ENCODE measurements at places on chromosomes 5 and 9.
A peak's percentile ranks its signal among the peaks of the same experiment; 100 is the strongest.

DNA sequence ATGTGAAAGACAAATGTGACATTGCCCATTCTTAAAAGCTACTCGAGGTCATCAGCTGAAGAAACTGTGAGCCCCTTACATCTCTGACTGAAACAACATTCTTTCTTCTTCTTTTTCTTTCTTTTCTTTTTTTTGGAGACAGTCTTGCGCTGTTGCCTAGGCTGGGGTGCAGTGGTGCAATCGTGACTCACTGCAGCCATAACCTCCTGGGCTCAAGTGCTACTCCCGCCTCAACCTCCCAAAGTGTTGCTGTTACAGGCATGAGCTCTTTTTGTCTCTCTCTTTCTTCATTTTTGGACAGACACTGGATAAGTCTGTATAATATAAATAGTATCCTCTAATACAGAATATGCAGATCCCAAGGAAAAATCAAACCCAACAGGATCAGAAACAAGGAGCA is 263.7 kb upstream of the KLF9 start:
- no peak for DNase-seq

GRCh38 chr9:33351547-33351946 is 50.8 kb downstream of the AQP7 start:
- DNase-seq, result no peak

DNA sequence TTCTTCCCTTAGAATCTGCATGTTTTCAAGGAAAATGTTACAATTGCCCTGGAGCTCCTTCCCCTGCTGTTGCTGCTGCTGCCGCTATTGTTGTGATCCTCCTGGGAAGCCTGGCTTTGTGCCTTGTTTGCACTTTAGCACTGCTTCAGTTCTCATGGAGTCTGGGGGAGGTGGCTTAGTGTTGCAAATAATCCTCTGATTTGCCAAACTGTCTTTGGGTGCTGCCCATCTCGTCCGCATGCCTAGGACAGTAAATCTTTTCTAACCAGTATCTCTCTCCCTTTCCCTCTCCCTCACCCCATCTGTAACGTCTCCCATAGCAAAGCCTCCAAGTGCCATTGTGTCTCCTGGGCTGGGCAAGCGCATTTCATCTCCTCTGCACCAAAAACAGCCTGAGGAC is 30.3 kb downstream of the FAM240B start:
- DNase-seq, result no peak

- DNase-seq, result no peak
Observed at GRCh38 chr9:99303177-99303576, 81.1 kb downstream of the SEC61B start.

GRCh38 chr5:74055486-74056106 is 429.6 kb downstream of the ARHGEF28 start:
- DNase-seq, result no peak

DNA sequence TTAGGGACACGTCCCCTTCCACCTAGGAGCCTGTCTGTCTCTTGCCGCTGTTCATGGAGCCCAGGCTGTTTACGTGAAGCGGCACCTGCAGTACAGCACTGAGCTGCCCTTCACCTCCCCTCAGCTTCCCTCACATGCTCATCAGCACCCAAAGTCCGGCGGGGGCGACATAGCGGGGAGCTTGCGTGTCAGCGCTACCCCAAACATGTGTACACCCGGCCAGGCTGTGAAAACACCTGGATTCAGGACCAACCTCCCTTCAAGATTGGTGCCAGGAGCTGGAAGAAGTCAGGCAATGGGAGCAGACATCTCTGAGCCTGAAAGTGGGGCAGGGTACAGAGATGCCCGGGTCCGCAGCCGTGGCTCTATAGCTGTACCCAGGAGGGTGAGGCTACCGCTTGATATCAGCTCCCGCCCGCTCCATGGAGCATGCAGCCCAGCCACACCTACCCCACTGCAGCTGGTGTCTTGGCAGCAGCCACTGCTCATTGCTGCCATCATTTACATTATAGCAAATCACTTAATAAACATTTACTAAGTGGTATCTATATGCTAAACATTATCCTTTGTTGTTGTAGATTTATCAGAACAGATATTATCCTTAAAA is 712.1 kb downstream of the CDH9 start:
- no peak for DNase-seq

- DNase-seq, result no peak
Observed at GRCh38 chr5:78594610-78595457, 53.7 kb downstream of the LHFPL2 start.

DNA sequence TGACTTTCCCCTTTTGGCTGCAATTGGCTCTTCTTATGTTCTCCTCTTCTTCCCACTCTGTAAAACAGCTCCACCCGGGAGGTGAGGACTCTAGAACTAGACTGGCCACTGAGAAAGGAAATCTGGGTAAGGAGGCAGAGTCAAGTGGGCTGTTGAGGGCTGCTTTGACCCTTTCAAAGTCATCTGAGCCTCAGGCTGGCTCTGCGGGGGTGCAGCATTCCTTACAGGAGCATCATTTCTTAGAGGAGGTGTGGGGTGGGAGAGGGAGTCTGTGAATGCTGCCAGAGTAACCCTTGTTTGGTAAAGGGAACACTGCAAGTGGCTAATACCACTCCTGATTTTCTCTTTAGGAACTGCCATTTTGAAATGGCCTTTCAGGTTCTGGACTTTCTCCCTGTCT is 377.7 kb upstream of the SMARCA2 start:
- DNase-seq, result no peak

DNA sequence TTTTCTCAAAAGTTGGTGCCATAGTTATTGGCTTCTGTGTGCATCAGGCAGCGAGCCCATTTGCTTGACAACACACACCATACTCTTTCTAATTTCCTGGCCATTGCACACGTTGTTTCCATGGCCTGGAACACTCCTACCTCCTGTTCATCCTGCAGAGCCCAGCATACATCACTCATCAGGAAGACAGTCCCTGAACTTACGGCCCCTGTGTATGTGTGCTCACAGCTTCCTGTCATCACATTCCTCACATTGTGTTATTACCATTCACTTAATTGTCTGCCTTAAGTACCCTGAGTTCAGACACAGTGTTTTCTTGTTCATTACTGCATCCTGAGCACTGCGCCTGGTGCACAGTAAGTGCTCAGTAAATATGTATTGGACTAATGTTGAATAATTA is 355.9 kb downstream of the PRELID2 start:
- no peak for DNase-seq

- peak; percentile 25 for DNase-seq
Observed at GRCh38 chr5:157603333-157604190, 28.0 kb upstream of the ADAM19 start.

GRCh38 chr5:173296737-173297676 is 31.2 kb downstream of the STC2 start:
- DNase-seq, result no peak

GRCh38 chr5:58887721-58888409 is 305.0 kb downstream of the RAB3C start:
- DNase-seq, result no peak

DNA sequence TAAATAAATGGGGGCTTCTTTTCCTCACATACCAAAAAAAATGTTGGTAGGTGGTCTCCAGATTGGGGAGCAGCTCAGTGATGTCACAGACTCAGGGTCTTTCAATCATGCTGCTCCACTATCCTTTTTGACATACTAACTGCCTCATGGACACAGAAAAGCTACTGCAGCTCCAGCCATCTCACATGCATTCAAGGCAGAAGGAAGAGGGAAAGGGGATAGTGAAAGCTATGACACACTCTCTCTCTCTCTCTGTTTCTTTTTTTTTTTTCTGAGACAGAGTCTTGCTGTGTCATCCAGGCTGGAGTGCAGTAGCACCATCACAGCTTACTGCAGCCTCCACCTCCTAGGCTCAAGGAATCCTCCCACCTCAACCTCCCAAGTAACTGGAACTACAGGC is 7.9 kb upstream of the ADGRD2 start:
- no peak for DNase-seq

GRCh38 chr9:20557890-20558565 is 64.3 kb downstream of the MLLT3 start:
- no peak for DNase-seq

DNA sequence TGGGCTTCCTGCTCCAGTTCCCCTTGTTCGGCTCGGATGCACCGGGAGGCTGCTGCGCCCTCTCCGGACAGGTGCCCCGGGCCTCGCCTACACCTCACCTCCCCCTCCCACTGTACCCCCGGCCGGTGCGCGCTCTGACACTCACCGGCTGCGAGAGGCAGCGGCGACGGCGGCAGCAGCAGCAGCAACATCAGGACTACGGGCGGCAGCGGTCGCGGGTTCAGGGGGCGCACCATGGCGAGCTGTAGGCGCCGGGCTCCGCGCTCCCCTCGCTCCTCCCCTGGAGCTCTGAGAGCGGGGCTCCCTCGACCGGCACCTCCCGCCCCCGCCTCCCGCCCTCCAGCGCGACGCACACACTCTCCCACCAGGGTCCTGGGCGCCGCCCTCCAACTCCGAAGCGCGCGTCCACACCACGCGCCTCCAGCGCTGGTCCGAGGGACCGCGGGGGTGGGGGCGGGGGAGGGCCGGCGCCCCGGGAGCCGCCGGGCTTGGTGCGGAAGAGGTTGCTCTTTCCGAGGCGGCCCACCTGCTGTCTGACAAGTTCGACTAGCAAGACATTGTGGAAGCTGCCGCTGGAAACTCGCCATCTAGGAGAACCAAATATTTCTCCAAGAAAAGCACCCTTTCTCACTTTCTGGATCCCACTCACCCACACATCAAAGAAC is at the start of gene GFRA3:
Gene GFRA3, minus strand, starts transcription at position 433 of the 665 bp plus-strand sequence. Its CDS starts 197 bp downstream, at position 236.
- DNase-seq, result no peak

DNA sequence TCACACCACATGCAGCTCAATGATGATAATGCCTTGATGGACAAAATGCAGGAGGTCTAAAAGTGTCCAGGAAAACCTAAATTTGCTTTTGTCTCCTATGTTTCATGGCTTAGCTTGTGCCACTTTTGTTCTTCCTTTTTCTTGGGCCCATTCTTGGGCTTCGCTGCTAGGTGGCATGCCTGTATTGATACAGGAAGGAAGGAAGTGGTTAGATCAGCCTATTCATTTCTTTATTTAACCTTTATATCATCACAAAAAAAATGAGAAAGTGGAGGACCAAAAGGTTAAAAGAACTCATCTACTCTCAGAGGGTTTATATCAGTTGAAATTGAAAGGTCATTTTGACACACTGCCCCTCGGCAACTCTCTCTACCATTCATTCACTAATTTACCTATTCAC is 260.2 kb downstream of the ARHGAP26 start:
- DNase-seq, result no peak

DNA sequence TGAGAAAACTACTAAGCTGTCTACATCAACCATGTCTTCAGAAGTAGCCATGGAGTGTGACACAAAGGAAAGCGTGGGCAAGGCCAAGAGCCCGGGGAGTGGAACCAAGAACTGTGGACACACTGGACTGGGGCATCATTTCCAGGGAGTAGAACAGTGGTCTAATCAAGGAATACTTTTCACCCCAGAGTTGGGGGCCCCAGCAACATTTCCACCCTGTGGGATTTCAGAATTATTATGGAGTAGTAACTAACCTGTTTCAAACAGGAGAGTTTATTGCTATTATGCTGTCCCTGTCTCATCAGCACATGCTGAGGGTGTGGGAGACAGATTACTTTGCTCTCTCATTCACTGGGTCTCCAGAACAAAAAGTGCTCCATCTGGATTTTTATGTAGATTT is 58.0 kb upstream of the FSTL4 start:
- no peak for DNase-seq

GRCh38 chr9:134972140-134972539 is 54.4 kb upstream of the FCN1 start:
- DNase-seq, result no peak

- DNase-seq, result no peak
Observed at GRCh38 chr5:20033881-20034280, 45.9 kb upstream of the CDH18 start.

GRCh38 chr9:127014910-127015540 is 100.4 kb downstream of the RALGPS1 start:
- DNase-seq, result no peak

- no peak for DNase-seq
Observed at GRCh38 chr5:27009540-27009915, 28.9 kb downstream of the CDH9 start.

- no peak for DNase-seq
Observed at GRCh38 chr5:149049371-149049781, 13.5 kb downstream of the SH3TC2 start.

DNA sequence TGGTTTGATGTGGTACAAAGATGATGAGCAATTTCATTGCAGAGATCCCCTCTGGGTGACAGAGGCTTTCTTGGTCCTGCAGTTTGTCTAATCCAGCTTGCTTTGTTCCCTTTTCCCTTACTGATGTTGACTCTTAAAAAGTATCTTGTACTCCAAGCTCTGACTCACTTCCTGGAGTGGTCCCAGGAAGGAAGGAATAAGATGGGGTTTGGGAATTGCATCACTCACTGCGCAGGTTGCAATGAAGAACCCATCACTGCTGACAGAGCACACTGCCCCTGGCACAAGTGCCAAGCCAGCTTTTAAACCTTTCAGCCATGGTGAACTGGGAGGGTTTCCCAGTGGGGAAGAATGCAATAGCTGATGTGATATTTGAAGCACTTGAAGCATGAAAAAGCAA is 662.2 kb upstream of the CTNND2 start:
- DNase-seq, result no peak

DNA sequence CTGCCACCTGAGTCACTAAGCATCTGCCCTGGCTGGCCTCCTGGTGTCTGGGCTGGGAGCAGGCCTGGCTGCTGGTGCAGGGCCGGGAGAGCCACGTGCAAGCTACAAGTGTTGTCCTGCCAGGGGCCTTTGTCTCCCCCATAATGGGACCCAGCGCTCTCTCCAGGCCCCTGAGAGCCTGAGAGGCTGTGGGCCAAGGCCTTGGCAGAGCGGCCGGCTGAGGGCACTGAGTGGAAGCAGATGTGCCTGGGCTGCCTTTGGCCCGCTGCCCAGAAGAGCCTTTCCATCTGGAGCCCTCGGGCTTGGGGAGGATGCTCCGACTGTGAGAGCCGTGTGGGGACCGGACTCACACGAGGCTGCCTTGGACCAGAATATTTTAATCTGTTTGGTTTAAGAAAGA is 185.5 kb downstream of the RGS3 start:
- DNase-seq, result no peak

DNA sequence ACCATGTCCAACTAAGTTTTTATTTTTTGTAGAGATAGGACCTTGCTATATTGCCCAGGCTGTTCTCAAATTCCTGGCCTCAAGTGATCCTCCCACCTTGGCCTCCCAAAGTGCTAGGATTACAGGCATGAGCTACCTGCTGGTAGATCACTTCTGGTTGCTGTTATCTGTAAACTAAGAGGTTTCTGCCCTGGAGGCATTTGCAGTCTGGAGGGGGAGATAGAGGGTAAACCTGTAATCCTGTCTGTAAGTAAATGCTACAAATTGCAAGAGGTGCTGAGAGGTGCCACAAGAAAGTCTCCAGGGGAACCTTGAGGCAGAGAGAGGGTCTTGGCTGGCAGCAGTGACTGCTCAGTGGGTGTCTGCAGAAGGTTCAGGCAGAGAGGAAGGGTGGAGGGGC is 29.0 kb upstream of the GGTA1 start:
- no peak for DNase-seq

DNA sequence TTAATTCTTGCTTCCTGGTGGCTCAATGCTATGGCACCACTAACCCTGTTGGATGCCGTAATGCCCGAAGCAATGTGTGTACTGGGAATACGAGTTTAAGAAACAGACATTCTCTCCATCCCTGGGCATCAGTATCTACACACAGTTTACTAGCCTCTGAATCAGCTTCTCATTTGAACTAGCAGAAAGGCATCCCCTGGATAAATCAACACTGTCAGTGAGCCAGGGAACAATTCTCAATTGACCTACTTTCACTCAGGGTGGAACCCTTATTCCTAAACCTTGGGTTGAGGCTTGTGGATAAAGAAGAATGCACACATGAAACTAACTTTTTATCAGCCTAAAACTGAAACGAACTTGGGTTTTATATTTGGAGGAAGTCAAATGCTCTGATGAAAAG is 331.0 kb downstream of the GADD45G start:
- no peak for DNase-seq
